ENCODE measurements at places on chromosomes 13 and 19.
A peak's percentile ranks its signal among the peaks of the same experiment; 100 is the strongest.

GRCh38 chr19:45104658-45105349, 11.8 kb downstream of the PPP1R37 start:
- no peak for DNase-seq

DNA sequence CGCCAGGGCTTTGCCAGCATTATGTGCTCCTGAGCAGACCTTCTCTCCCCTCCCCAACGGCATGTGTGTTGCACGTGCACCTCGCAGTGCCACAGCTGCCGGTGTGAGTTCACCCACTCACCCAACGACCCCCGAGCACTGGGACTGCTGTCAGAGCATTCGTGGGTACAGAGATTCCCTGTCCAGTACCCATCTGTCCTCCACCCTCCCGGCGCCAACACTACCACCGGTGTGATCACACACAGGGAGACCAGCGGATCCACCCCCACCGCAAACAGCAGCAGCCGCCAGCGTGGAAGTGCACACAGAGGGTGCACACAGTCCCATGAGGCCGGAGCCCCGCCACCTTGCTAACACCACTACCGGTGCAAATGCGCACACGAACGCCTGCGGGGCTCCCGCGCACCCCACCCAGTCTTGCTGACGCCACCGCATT, 15.9 kb downstream of the LILRA1 start:
- DNase-seq, result no peak

- DNase-seq, result no peak
These were observed 4.8 kb downstream of the SHC2 start for GRCh38 chr19:455851-456546.

DNA sequence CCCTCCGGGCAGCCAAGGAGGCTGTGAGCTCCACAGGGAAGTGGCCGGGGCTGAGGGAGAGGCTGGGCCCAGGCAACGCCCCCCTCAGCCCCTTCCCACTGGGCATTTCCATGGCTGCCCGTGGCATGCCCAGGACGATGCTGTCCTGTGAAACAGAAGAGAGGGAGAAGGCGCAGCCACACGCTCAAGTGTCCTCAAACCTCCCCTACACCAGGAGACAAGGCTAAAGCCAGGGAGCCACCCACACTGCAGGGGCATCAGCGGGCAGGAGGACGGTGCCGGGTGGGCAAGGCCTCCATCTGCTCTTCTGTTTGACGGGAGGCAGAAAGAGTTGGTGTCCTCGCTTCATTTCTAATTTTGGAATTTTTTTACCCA, 14.2 kb upstream of the PROZ start:
- DNase-seq, result no peak

GRCh38 chr19:3866910-3867638, 1.8 kb downstream of the ZFR2 start:
- no peak for DNase-seq

DNA sequence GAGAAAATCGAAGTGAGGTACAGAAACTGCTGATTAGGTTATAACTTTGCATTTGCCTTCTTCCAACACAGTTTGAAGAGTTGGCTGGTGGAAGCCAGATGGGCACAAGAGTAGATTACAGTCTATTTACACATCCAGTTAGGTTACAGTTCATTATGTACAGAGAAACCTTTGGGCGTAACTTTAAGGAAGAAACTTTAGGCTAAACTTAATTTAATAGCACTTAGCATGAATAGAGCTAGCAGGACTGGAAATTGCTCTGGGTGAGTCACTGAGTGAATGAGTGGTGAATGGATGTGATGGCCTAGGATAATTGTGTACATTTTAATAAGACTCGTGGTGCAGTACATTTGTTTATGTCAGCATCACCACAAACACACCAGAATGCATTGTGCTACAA, 62.9 kb upstream of the KLHL1 start:
- no peak for DNase-seq

DNA sequence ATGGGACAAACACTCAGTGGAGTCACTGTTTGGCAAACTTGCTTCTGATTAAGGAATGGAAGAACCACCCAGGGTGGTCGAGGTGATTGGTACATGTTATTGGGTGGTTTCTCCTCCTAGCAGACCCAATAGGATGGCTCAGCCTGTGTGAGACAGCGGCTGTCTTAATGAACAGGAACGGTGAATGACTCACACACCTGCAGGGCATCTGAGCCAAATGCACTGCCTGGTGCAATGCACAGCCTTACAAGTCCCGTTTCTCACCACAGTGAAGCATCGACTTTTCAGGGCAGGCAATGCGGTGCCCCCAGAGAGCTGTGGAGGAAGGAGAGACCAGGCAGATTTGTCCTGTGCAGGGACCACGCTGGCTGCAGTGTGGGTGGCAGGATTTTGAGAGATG, 238.5 kb downstream of the FGF9 start:
- no peak for DNase-seq

- DNase-seq, result no peak
These were observed 408.2 kb downstream of the COG6 start for GRCh38 chr13:40063703-40064102.

- DNase-seq, result no peak
These were observed 156.6 kb downstream of the IRS2 start for GRCh38 chr13:109629737-109630136.

- DNase-seq, result no peak
These were observed 94.7 kb downstream of the CDADC1 start for GRCh38 chr13:49342454-49342853.

- no peak for DNase-seq
These were observed 15.1 kb upstream of the EMP3 start for GRCh38 chr19:48310227-48310626.

- DNase-seq, result no peak
These were observed 2020.1 kb upstream of the PCDH20 start for GRCh38 chr13:63435667-63436324.

DNA sequence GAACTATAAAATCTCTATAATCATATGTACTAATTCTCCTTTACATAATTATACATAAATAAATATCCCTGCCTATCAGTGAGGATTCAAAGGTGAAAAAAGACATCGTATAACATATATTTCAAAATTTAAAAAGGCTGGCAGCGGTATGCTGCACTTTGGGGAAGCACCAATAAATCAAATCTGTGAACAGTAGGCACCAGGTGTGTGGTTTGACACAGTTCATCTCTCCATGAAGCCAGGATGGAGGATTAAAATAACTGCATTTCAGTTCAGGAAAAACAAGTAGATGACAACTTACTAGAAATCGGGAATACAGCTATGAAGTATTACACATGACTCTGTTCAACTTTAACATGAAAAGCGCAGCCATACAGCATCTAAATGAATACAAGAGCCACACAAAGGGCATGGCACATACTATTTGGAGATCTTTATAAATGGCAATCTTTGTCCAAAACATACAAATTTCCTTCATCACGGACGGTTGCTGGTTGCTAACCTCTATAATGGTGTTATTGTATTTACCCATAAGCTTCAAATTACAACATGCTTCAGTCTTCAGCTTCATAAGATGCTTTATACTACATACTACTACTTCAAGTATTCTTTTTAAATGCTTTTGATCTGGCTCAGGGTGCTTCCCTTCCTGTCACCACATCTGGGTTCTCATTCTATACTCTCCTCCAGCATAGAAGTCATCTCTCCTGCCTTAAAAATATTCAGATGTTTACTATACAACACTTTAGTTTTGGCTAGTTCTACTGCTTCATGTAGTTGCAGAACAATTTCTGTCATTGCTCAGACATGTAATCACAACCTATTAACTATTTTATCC, 128.7 kb downstream of the KLF12 start:
- no peak for DNase-seq

- DNase-seq, result no peak
These were observed 399 bp upstream of the SPTBN4 start for GRCh38 chr19:40466219-40466984.

DNA sequence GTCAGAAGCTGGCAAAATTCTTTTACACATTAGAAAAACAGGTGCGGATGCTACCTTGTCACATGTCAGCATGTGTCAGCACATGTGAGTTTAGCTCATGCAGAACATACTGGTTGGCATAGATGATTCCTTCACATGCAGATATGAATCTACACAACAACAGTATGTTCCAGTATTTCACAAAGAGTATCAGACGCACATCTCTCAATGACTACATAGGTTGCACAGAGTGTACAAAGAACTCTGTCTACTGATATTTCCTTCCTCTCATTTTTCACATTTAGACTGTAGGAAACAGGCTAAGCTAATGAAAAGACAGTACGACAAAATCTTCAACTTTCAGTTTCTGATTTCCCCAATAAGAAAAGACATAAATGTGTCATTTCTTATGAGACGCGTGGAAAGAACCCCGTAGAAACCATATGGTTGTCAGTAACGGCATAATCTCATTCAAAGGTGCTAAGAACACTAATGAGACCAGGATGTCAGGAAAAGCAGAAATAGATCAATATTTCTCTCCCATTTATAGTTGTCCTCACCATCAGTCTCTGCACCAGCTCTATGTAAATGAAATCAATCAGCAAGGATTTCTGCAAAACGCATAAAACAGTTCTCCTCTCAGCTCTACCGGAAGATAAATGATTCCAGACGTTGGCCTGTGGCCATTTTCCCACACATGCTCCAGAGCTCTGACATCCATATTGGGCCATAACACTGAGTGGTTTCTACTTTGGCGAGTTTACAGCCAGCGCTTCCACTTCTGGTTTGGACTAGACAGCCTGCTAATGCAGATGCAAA, 81.2 kb downstream of the STARD13 start:
- DNase-seq, result peak; percentile 58

DNA sequence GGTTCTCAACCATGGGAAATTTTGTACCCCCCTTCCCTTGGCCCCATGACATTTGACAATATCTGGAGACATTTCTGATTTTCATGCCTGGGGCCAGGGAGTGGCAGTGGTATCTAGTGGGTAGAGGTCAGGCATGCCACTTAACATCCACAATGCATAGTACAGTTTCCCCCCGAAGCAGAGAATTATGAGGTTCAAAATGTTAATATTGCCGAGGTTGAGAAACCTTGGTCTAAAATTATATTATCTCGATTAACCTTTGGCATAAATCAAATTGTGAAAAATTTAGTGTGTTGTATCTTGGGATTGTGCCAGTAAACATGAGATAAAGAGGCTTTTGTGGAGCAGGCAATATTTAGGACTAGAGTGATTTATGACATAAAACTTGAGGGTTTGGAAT, 147.9 kb downstream of the LMO7 start:
- DNase-seq, result no peak

GRCh38 chr19:7921302-7921966, 1.3 kb downstream of the SNAPC2 start:
- DNase-seq, result no peak

GRCh38 chr13:95298971-95299621, 2.2 kb downstream of the ABCC4 start:
- DNase-seq, result peak; percentile 24

DNA sequence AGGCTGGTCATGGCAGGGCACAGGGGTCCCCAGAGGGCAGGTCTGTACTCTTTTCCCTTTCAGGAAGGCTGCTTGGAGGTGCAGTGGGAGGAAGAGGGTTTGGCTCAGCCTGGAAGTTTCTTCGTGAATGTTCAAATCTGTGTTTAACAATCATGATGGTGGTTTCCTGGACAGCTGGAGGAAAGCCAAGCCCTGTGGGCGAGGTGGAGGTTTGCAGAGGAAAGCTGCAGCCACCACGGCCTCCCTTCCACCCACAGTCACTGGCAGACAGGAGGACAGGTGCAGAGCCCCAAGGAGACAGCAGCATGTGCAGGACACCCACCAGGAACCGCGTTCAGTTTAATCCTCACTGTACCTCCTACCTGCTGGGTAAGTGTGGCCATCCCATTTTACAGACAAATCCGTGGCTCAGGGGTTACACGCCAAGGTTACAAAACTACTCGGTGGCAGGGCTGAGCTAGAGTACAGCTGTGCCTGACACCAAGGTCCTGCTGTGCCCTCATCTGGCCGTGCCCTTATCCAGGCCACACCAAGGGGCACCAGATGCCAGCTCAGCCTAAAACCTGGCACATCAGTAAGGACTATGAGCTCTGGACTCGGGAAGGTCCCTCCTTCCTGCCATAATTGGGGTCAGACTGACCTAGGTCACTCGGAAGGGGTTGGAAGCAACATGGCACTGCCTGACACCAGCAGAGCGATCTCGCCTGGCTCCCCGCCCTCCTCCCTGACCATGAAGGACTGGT, 34.1 kb downstream of the SUGP2 start:
- DNase-seq, result peak; percentile 7

- no peak for DNase-seq
These were observed 275.6 kb downstream of the TSHZ3 start for GRCh38 chr19:31073485-31074198.

DNA sequence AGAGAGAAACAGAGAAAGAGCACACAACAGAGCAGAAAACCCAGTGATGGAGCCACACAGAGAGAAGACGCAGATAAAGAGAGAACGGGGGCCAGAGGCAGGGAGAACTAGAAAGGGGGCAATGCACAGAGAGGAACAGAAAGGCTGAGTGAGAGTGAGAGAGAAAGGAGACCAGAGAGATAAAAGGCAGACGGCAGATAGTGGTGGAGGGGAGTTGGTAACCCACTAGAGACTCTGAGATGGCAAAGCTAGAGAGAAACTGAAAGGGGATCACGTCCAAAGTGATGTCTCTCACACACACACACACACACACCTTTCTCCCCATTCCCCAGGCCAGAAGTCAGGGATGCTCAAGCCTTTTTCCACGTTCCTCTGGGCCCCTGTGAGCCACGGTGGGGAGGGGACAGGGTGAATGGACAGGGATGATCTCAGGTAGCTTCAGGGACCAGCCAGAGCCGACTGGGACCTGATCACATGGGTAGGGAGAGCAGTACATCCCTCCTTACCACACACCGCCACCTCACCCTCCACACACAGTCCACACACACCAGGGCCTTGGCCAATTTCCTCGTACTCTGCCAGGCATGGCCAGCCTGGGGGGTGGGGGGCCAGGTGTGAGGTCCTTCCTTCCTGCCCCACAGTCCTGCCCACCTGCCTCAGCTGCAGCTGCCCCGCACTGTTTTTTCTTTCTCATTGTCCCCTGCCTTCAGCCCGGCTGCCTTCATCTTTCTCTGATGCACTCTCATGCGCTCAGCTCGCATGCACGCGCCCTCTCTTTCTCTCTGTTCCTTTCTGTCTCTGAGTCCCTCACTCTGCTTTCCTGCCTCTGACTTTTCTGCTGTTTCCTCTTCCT, 22.5 kb upstream of the POU2F2 start:
- no peak for DNase-seq

GRCh38 chr13:38636761-38637160, 50.1 kb upstream of the FREM2 start:
- no peak for DNase-seq

GRCh38 chr19:53132141-53132991, at the start of gene ZNF415:
TSS of gene ZNF415 (minus strand) at chr19:53132910. CDS start at chr19:53122676, 10,234 bp downstream.
- DNase-seq, result no peak

- peak; percentile 20 for DNase-seq
These were observed 27.3 kb upstream of the EDDM13 start for GRCh38 chr19:56245121-56245740.

GRCh38 chr19:17340302-17340870, 3.0 kb downstream of the GTPBP3 start:
- no peak for DNase-seq

- DNase-seq, result no peak
These were observed 108.1 kb downstream of the FGF14 start for GRCh38 chr13:102293723-102294122.

GRCh38 chr13:113187883-113188665, 20.4 kb downstream of the PCID2 start:
- DNase-seq, result no peak

All from kidney capillary endothelial cell (primary cell).